Fibroblast of skin of right biceps (primary cell): ENCODE measurements at places on chromosomes 2 and 18.
A peak's percentile ranks its signal among the peaks of the same experiment; 100 is the strongest.

DNA sequence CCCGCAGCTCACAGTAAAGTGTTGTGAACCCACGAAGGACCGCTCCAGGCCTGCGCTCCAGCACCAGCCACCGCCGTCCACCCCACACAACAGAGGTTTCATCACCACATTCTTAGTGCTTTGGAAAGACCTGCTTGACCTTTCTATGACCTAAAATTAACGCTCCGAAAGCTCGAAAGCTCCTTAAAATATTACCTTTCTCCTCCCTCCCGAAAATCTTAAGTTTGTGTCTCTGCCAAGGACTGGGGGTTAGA is 149.2 kb downstream of the TWIST2 start:
- DNase-seq, result no peak

- no peak for DNase-seq
These were observed 21.1 kb downstream of the ABCB11 start for GRCh38 chr2:169009865-169010579.

DNA sequence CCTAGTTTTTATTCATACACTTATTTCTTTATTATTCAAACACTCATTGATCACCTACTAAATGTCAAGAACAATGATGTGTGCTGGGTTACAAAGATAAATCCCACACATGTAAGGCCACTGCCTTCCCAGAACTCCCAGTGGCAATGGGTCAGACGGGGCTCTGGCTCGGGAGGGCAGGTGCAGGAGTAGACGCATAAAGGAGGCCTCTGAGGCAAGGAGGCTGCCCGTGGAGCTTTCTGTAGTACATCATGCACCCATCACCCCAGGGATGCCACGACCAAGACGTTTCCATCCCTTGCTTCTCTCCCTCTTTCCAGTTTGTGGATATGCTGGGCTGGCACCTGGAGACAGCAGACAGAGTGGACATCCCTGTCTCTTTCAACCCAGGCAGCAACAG is 153.2 kb upstream of the TTC39C start:
- DNase-seq, result no peak

DNA sequence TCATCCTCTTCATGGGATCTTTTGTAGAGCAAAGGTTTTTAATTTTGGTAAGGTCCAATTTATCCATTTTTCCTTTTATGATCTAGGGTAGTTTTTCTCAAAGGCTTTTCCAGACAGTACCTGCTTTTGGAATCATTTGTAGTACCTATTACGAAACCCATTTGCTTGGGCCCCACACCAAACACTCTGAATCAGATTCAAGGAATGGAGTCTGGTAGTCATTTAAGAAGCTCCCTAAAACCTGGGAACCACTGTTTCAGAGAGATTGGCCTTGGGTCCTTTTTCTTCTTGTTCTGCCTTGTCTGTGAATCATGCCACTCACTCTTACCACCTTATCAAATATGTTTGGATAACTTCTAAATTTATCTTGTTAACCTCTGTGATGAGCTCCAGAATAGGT is 40.3 kb downstream of the OSBPL6 start:
- DNase-seq, result peak; percentile 47

DNA sequence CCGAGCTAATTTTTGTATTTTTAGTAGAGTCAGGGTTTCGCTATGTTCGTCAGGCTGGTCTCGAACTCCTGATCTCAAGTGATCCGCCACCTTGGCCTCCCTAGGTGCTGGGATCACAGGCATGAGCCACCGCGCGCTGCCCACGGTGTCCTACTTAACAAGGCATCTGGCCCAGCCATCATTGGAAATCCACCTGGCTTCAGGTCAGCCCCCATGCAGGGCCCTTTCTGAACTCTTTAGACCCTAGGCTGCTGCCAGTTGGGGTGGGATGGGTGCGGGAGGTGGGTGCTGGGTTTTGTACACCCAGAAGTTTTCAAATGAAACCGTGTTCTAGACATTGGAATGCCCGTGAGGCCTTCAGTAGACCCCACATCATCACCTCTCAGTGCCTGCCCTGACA is 26.6 kb upstream of the NT5DC4 start:
- DNase-seq, result no peak

- DNase-seq, result no peak
These were observed 327.6 kb downstream of the ZNF516 start for GRCh38 chr18:76167410-76167809.

GRCh38 chr2:60796573-60797509 is 40.8 kb downstream of the PAPOLG start:
- no peak for DNase-seq

DNA sequence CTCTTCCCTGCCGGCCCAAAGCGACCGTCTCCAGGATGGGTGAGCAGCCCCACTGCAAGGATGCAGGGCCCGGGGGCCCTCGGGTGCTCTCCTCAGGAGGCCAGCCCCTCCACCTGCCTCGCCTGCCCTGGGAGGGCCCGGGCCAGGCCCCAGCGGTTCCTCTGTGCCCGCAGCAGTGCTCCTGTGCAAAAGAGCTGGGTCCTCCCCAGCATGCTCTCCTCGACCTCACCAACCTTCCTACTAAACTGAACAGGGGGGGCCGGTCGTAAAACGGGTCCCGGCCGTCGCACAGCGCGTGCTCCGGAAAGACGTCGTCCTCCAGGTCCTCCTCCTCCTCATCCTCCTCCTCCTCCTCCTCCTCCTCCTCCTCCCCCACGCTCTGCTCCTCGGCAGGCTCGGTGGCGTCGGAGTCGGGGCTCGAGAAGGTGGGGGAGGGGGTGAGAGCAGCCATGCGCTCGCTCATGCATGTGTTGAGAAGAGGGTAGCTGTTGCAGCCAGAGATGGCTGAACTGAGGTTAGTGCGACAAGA is 62.9 kb downstream of the KIF1A start:
- no peak for DNase-seq

DNA sequence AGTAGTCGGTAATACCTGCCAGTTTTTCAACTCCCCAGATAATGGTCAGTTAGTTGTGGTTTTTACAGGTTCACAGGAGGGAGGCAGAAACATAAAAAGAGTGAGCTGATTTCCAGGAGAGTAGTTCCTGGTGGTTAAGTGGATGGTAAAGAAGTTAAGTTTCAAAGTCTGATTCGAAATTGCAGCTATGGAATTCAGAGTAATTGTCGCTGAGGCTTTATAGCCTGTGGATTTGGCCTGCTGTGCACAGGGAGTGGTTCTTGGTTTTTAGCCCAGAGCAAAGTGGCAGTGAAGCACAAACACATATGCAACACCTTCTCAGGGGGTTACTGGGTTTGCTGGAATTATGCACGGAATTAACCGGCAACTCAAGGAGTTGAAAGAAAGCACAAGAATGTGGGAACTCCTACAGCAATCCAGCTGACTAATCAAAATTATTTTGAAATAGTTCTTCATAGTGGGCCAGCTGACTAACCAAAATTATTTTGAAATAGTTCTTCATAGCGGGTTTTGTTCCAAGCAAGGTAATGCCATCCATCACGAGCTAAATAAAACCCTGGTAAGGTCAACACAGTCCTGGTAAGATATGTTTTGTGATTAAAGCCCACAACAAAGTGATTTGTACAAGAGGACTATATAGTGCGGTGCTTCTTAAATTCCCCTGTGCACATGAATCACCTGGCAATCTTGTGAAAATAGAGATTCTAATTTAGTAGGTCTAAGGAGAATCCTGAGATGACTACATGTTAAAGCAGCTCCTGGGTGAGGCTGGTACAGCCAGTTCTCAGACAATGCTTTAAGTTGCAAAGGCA is 94.4 kb downstream of the SGPP2 start:
- DNase-seq, result peak; percentile 55

GRCh38 chr18:68713796-68714195 is 1.1 kb downstream of the TMX3 start:
- peak; percentile 38 for DNase-seq

- peak; percentile 90 for DNase-seq
These were observed 217.7 kb downstream of the LRRTM1 start for GRCh38 chr2:80086831-80087230.

- DNase-seq, result no peak
These were observed 22.9 kb upstream of the DARS1 start for GRCh38 chr2:136008205-136008865.

DNA sequence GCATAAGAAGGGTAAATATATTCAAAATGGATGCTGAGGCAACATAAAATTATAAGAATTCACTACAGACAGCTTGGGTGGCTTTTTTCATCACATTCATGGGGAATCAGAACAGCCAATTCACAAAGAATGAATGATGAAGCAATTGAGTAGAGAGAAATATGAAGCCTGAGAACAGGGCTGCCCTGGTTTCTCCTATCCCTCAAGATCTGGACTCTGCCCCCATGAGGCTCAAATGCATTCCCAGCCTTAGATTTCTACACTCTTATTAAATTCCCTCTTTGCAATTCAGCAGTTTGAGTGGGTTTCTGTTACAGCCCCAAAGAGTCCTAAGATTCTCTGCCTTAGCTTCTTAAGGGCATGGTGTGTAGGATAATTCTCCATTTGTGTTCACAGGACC is 172.5 kb downstream of the MAIP1 start:
- peak; percentile 69 for DNase-seq

- no peak for DNase-seq
These were observed 45.3 kb upstream of the SERPINE2 start for GRCh38 chr2:224084266-224084892.

- no peak for DNase-seq
These were observed 1.7 kb upstream of the RTTN start for GRCh38 chr18:70207181-70207580.

DNA sequence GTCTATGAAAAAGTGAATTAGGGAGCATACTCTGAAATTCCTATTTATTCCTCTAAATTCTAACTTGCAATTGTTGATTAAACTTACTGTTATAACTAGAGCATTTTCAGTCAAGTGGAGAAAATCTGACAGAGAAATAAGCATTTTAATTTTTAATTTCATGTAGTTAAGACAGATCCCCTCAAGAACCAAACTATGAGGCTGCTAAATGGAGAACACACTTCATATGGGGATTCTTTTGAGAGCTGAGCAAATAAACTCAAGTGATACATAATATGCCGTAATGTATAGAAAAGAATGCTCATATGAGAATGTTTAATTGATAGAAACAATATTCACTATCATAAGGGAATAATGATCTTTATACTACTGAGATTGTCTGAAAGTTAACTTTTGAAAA is 340.8 kb downstream of the ERBB4 start:
- no peak for DNase-seq

DNA sequence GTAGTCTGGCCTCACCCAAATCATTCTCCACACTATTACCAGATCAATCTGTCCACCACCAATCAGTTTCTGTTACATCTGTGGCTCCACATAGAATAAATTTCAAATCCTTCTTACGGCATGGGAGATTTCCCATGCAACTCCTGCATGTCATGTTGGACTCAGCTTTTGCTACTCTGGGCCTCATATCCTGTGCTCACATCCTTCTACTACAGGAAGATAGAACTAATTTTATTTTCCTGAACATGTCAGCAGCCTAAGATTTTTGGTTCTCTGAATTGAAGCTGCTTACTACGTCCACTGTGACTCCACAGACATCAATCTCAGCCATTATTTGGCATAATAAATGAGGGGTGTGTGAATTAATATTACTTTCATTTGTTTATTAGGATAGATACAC is 181.1 kb downstream of the CCDC85A start:
- DNase-seq, result no peak

GRCh38 chr18:58119819-58120218 is 75.8 kb downstream of the NEDD4L start:
- no peak for DNase-seq

DNA sequence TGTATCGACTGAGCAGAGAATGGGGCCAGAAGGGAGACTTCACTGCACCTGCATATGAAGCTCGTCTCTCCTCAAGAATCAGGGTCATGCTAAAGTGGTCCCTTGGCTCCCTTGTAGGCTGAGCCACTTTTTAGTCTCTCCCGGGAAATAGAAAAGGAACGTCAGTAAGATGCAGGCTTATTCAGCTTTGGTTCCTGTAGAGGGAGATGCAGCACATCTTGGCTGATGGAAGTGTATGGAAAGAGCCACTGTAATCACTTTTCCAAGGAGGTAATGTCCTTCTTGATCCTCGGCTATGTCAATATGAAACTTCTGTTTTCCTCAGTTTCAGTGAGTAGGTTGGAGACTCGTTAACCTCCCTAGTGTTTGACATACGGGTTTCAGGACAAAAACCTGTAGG is 235.2 kb downstream of the GCA start:
- DNase-seq, result no peak

DNA sequence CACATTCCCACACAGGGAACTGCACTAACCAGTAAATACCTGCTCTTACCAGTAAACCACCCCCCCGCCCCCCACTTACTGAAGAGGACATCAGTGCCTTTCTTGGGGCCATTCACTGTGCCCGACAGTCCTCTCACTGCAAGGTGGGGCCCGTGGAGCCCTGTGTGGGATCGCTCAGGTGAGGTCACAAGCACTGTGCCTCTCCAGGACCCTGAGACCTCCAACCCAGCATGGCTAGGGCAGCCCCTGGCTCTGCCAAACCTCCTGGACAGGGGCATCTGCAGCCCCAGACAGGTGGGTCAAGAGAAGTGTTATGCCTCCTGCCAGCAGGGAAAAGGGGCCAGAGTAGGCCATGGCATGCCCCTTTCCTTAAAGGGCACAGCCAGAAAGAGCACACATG is 6.7 kb upstream of the NEURL3 start:
- DNase-seq, result no peak

DNA sequence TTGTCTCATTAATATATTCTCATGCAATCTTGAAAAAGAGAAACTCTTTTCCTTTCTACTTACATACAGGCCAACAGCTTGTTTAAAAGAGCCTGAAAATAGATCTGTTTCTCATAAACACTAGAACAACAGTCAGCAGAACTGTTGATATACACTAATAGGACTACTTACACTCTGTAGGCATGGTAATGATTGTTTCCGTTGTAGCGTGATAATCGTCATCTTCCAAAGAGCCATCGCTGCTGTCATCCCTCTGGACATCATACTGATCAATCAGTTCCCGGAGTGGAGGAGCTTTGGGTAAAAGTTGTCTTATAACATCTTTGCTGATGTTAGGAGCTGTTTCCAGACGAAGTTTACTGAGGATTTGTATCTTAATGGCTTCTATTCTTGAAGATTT is 476 bp downstream of the MSTN start:
- no peak for DNase-seq

GRCh38 chr2:109630441-109631430 is 16.6 kb downstream of the SOWAHC start:
- DNase-seq, result no peak

- DNase-seq, result peak; percentile 23
These were observed 1.7 kb downstream of the MYO1B start for GRCh38 chr2:191246820-191247380.

GRCh38 chr2:236782938-236783337 is 213.3 kb downstream of the ACKR3 start:
- DNase-seq, result no peak

- no peak for DNase-seq
These were observed 11.9 kb downstream of the SDC1 start for GRCh38 chr2:20212871-20213503.

DNA sequence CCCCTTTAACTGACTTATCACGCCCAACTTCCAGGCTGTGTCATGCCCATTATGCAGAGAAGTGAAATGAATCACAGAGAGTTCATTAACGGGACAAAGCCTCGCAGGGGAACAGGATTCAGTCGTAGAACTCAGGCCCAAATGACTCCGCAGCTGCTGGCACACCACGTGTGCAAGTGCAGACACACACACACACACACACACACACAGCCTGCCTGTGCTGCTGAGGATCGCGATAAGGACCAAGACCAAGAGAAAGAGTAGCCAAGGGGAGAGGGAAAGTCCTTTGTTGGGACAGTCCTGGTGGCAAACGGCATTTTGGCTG is 90.0 kb upstream of the TAF1B start:
- DNase-seq, result peak; percentile 97
